ENCODE measurements at places on chromosomes 11 and 22.

- DNase-seq = peak; percentile 78
These were observed 38.2 kb downstream of the ADAMTS8 start for GRCh38 chr11:130390071-130390758.

DNA sequence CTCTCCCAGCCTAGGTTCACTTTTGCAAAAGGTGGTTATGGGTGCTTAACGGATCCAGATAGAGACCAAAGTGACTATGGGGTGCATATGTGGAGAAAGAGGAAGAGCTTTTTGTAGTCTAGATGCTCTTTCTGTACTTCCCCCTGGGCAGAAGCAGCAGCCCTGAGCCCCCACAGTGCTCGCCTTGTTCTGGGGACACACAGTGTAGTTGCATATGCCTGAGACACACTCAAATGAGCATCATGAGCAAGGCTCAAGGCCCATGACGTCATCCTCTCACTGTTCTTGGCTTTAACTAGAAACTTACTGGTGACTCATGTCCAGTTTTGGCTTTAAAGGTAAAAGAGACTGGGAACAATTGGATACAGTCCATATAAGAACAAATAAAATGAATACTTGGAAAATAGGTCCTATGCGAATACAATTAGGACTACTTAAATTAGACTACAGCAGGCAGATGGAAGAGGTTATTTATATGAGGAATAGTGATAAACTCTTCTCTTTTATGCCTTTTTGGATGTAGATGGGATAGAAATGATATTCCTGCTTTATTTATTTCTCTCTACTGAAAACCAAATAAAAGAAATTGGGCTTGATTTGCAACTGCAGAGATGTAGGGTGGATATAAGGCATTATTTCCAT is 20.1 kb upstream of the PEX26 start:
- DNase-seq = peak; percentile 96

- no peak for DNase-seq
These were observed 10.0 kb upstream of the KLHL35 start for GRCh38 chr11:75443043-75443442.

DNA sequence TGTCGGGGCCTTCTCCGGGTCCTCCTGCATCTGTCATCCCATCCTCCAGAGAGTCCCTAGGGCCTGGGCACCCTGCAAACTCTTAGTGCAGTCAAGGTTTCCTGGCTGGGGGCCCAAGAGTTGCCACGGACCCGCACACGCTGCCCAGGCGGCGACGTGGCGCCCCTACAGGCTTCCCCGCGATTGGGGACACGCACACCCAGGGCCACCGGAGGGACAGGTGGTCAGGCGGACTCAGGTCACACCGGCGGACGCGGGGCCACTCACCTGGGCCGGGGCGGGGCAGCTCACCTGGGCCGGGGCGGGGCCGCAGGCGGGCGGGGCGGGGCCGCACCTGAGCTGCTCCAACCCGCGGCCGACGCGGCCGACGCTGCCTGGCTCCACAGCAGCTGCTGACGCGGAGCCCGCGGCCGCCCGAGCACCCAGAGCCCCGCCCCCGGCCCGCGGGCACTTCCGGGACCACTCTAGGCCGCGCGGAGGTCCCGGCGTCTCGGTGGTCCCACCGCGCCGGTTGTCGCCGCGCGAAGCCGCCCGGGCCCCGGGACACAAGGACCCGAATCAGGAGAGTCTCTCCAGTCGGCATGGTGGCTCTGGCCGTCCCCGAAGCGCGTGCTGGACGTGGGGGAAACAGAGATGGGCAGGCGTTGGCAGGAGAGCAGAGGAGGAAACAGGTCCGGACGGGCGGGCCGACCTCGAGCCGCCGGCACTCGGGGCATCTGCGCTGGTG is at the start of gene ZNF70:
Gene ZNF70, minus strand, starts transcription at position 399 of the 727 bp plus-strand sequence. CDS start 5,972 bp downstream, outside the sequence.
- DNase-seq = peak; percentile 85

DNA sequence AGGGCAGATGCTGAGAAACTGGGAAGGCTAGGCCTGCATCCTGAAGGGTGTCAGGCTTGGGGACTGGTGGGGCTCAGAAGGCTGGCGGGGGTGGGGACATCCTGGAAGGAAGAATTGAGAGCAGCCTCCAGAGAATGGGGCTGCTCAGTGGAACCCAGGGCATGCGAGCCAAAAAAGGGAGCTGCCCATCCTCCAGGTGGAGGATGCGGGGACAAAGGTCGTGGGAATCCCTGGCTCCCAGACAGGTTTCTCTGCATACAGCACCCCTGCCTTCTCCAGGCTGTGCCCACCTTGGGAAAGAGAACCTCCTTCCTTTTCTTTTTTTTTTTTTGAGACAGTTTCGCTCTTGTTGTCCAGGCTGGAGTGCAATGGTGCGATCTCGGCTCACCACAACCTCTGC is 40.9 kb upstream of the ARFGAP3 start:
- no peak for DNase-seq

GRCh38 chr11:95524314-95525036 is 265.1 kb downstream of the FAM76B start:
- DNase-seq = no peak

GRCh38 chr11:122697636-122698167 is 42.2 kb downstream of the UBASH3B start:
- peak; percentile 79 for DNase-seq

DNA sequence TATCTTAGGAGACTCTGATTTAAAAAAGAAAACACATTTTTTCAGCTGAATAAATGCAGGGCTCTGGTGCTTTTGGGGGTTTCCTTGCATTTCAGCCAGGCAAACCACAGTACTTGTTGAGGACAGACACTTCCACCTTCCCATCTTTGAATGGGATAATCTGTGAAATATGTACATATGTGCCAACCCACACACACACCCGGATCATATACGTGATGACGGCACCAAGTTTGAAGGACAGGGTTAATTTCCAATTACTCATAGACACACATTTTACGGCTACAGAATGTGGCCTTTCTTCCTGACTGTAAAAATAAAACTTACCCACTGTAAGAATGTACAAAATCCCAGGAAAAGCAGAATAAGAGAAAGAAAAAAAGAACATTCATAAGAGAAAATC is 104.4 kb downstream of the MPPED2 start:
- DNase-seq = no peak

DNA sequence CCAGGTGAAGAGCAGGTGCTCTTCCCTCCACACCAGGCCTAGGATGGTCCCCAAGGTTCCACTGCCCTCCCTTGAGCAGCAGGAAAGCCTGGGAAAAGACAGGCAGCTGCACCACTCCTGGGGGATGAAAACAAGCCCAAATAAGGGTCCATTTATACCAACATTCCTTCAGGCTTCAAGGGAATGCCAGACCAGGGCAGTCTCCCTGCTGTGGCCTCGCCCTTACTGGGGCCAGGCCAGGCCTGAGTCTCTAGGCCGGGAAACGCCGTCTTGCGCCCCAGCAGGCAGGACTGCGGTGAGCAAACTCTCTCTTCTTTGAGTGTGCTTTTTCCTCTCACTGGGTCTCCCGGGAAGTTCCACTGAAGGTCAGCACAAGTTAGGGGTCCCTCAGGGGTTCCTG is 443.5 kb downstream of the SOX6 start:
- no peak for DNase-seq

DNA sequence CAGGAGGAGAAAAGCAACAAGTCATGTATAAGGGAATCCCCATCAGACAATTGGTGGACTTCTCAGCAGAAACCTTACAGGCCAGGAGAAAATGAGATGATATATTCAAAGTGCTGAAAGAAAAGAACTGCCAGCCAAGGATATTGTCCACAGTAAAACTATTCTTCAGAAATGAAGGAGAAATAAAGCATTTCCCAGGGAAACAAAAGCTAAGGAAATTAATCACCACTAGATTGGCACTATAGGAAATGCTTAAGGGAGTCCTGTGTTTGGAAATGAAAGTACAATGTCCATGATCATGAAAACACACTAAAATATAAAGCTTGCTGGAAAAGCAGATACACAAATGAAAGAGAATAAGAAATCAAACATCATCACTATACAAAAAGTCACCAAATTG is 282.0 kb downstream of the BLID start:
- no peak for DNase-seq

DNA sequence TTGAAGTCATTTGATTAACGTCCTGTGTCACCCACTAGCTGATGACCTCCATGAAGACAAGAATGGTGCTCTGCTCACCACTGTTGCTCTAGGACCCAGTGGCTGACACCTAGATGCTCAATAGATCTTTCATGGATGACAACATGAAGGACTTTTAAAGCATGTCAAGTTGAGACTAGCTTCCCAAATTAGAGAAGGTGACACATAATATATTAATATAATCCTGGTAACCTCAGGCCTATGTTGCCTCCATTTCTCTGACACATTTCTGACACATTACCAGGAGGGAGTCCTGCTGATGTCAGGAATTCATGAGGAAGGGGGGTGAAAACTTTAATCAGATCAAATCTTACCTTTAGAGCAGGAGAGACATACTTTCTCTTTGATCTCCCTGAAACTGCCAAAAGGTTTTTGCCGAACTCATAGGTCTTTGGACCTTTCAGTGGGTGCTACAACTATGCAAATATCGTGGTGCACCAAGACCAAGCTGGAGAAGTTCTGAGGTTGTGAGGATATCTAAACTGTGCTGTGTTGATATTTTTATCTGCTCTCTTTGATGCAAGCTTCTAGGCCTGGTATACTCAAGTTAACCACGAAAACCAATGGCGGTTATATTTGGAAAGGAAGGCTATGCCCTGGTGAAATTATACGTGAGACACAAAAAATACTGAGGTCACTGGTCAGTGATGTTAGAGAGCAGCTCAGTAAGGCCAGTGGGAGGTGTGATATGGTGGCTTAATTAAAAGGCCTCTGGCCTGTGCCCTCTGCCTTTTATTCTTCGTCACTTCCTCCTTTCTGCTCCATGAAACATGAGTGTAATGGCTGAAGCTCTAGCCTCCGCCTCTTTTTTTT is 13.2 kb upstream of the AMPD3 start:
- no peak for DNase-seq

DNA sequence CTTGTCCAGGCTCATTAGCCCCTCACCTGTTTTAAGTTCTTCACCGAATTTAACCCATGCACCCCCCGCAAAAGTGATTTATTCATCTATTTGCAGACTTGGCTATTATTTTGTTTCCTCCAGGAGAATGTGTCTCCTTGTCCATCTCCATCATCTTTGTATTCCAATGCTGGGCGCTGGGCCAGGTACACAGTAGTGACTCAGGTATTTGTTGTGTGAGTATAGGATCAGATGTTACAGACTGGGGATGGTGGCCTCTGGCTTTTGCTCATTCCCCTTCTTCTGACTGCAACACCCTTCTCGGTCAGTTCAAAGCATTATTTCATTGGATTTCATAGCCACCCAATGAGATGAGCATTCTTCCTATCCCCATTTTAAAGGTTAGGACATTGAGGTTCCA is 408.2 kb downstream of the MN1 start:
- DNase-seq = peak; percentile 80

DNA sequence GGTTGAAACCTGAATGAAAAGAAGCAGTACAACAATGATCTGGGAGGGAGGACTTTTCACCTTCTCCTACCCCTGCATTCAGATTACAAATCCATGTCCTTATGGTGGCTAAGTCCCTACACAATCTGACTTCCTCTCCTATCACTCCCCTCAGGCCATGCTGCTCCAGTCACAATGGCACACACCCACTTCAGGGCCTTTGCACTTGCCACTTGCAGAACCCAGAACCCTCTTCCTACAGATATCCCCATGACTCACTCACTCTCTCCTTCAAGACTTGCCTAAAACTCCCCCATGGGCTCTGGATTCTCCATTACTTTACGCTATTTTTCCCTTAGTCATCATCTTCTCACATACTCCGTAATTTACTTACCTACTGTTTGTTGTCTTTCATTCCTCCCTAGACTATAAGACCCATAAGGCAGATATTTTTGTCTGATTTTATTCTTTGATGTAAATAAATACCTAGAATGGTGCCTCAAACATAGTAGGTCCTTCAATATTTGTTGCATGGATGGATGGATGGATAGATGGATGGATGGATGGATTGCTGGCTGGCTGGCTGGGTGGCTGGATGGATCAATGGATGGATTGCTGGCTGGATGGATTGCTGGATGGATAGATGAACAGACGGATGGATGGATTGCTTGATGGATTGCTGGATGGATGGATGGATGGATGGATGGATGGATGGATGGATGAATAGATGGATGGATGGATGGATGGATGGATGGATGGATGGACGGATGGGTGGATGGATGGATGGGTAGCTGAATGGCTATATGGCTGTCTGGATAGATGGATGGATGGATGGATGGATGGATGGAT is 94.7 kb upstream of the NAV2 start:
- no peak for DNase-seq

GRCh38 chr11:46237248-46238077 is 40.0 kb upstream of the CREB3L1 start:
- DNase-seq = peak; percentile 83

- no peak for DNase-seq
These were observed 845.4 kb downstream of the KCNA4 start for GRCh38 chr11:29171360-29171950.

GRCh38 chr11:80771017-80771416 is 1330.2 kb upstream of the TENM4 start:
- DNase-seq = no peak

DNA sequence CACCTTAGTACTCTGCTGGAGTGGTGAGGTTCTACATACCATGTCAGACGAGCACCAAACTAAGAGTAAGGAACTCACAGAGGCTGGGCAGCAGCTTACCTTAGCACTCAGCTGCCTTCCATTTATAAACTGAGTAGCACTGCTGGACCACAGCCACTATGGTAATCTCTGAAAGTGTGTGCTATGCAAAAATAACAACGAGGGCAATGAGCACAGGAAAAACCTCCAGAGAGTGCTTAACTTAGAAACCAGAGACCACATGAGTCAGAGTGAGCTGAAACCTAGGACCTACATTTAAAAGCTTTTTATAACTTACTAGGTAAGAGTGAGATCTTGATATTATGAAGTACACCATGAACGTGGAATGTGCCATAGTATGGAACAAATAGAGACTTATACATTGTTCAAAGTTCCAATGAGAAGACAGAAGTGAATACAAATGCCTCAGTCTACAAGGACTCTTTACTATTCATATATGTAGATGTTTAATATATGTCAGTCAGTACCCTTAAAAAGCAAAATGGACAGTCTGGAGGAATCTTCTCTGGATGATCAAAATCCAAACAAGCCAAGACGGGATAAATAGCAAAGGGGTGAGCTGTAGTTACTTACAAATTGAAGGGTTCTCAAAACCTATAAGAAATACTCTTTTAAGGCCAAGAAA is 17.2 kb upstream of the CD59 start:
- DNase-seq = peak; percentile 21

- no peak for DNase-seq
These were observed at the start of gene OOSP3 for GRCh38 chr11:59878575-59878974. Gene OOSP3 (plus strand): TSS chr11:59878782. CDS start chr11:59878809, 27 bp downstream.

- peak; percentile 28 for DNase-seq
These were observed 29.9 kb downstream of the ENDOD1 start for GRCh38 chr11:95119361-95120060.
